Activated CD4-positive, alpha-beta T cell treated with anti-CD3 and anti-CD28 coated beads, Interleukin-2, amount 10 ng/mL, durations not matched to agents 24 days and 14 days (primary cell): ENCODE measurements at places on chromosomes 1 and 21. TPM values are rescaled to one million over a fixed set of nuclear protein-coding genes. Genes with fewer than 3 reads are reported as not detected.

TTF2 gene
- total RNA-seq: 108 and 116 TPM in 2 replicates

KLF17 gene
- not detected in 2 replicates for total RNA-seq

TMPRSS15 gene
- total RNA-seq: not detected in 2 replicates

C1QTNF12 gene
- 1.3 and 2.8 TPM in 2 replicates for total RNA-seq

KCNT2 gene
- not detected in 2 replicates for total RNA-seq

S100A7A gene
- not detected in 2 replicates for total RNA-seq

NTRK1 gene
- 54.3 and 61.2 TPM in 2 replicates for total RNA-seq

TNNI3K gene
- total RNA-seq: not detected in 2 replicates

KIRREL1 gene
- 0.02 TPM in 1 of 2 replicates, not detected in the other for total RNA-seq

ARHGAP29 gene
- total RNA-seq: not detected in 2 replicates
